ENCODE measurements at places on chromosomes 4 and X.

GRCh38 chrX:72202792-72203401 is 21.3 kb downstream of the PIN4 start:
- no peak for DNase-seq

- no peak for DNase-seq
Measured at GRCh38 chrX:50097071-50097470, 103.7 kb downstream of the AKAP4 start.

DNA sequence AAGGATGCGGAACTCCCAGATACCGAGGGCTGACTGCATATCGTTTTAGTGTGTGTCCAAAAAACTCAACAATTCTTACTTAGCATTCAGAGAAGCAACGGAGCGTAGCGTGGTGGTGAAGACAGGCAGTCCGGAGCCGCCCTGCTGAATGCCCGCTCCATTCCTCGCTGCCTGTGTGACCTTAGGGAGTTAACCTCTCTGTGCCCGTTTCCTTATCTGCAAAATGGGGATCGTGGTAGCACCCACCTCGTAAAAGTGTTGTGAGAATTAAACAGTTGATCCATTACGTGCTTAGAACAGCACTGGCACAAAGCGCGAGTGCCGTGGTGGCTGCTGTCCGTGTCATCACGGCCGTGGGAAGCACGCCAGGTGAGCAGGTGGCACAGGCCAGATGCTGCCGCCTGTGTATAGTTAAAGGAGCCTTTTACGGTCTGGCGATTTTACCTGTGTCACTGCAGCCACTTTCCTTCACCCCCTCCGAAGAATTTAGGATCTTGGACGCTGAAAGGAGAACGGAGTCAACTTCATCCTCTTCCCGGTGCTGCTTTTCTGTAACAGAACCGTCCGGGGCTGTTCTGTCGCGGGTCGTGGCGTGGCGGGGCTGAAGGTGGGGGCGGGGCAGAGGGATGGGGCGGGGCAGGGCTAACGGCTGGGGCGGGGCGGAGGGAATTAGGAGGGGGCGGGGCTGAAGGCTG is 885 bp downstream of the CCDC110 start:
- no peak for DNase-seq

DNA sequence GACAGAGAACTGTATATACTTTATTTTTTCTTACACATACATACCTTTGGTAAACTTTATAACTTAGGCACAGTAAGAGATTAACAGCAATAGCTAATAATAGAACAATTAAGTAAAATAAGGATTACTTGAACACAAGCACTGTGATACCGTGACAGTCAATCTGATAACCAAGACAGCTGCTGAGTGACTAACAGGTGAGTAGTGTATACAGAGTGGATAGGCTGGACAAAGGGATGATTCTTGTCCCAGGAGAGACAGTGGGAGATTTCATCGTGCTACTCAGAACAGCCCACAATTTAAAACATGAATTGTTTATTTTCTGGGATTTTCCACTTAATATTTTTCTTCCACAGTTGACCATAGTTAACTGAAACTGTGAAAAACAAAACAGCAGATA is 411.8 kb downstream of the PPP1R2C start:
- no peak for DNase-seq

DNA sequence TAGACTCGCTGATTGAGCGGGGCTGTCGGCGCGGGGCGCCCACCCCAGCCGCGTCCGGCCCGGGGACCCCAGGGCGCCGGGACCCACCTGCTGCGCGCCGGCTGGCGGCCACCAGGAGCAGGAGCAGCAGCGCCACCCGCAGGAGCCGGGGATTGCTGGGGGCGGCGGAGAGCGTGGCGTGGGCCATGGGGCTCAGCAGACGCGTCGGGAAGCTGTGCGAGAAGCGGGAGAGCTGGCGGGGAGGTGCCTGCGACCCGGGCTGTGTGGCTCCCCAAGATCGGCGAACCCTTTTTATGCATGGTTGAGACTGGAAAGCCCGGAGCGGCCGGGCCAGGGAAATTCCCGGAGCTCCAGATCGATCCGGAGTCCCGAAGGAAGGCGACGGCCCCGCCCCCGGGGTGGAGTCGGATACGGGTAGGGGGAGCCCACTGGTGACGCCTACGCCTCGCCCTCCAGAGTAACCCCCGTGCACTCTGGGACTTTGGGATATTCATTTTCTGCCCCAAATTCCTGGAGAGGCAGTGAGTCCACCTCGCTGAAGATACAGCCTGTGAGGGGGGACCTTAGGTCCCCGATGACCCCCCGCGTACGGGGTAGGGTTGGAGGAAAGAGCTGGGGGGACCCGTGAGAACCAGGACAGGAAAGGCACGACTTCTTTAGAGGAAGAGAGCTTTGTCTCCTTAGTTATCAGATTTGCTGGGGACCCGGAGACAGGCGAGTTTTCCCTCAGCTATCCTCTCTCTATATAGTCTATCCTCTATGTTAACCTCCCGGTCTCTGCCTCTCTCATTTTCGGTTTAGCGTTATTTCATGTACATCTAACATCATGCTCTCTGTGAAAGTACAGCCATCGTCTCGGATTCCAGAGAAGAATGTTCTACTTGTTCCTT is at the start of gene CXCL3:
Gene CXCL3, minus strand, starts transcription at position 265 of the 890 bp plus-strand sequence. Its CDS starts 78 bp downstream, at position 187.
- DNase-seq, result no peak

GRCh38 chr4:273309-274017 is 31.8 kb downstream of the ZNF732 start:
- no peak for DNase-seq

- DNase-seq, result no peak
Measured at GRCh38 chrX:148448686-148449085, 51.7 kb upstream of the AFF2 start.

DNA sequence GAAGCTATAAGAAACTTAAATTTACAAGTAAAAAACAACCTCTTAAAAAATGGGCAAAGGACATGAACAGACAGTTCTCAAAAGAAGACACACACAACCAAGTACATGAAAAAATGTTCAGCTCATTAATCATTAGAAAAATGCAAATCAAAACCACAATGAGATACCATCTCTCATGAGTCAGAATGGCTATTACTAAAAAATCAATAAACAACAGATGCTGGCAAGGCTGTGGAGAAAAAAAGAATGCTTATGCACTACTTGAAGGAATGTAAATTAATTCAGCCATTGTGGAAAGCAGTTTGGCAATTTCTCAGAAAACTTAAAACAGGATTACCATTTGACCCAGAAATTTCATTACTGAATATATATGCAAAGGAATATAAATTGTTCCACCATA is 666.3 kb upstream of the GRIA3 start:
- no peak for DNase-seq
